ENCODE measurements at places on chromosomes 4 and X. TPM values are rescaled to one million over a fixed set of nuclear protein-coding genes. Genes with fewer than 3 reads are reported as not detected.

The ANKRD50 gene
- 21.5 TPM for total RNA-seq

The TLR1 gene
- total RNA-seq, result 1.7 TPM

The GYG2 gene
- total RNA-seq, result under 0.01 TPM

The IL2 gene
- not detected for total RNA-seq

The SPIN2A gene
- total RNA-seq, result 0.44 TPM

The PPBP gene
- total RNA-seq, result not detected

The COX7B2 gene
- not detected for total RNA-seq

The FGFBP2 gene
- total RNA-seq, result not detected

The BMX gene
- 58.3 TPM for total RNA-seq

The APOOL gene
- total RNA-seq, result 3.1 TPM

The CPLX1 gene
- 0.50 TPM for total RNA-seq

The PCGF3 gene
- total RNA-seq, result 32.2 TPM

The NAT8L gene
- total RNA-seq, result under 0.01 TPM

The CTAG1A gene
- not detected for total RNA-seq

The TEX13B gene
- not detected for total RNA-seq

The CT45A5 gene
- total RNA-seq, result not detected

The MTCP1 gene
- total RNA-seq, result 16.2 TPM

The KLHL13 gene
- total RNA-seq, result 0.82 TPM

The NSUN7 gene
- total RNA-seq, result under 0.01 TPM

The MAGEB4 gene
- total RNA-seq, result not detected

The ADRA2C gene
- 0.31 TPM for total RNA-seq

The PAGE2B gene
- total RNA-seq, result not detected

The MORF4L2 gene
- 375 TPM for total RNA-seq

The OCRL gene
- total RNA-seq, result 20.0 TPM

The ARMCX4 gene
- 9.9 TPM for total RNA-seq

The TCP11X2 gene
- not detected for total RNA-seq

The LSM6 gene
- 28.2 TPM for total RNA-seq

The SERTM2 gene
- total RNA-seq, result not detected

The ADH1C gene
- not detected for total RNA-seq

The LIMCH1 gene
- 57.3 TPM for total RNA-seq

The CT47A7 gene
- total RNA-seq, result not detected

The NWD2 gene
- total RNA-seq, result not detected

The SMARCA5 gene
- total RNA-seq, result 63.6 TPM

The PCSK1N gene
- not detected for total RNA-seq

The H2BW2 gene
- total RNA-seq, result not detected

The ENOX2 gene
- 14.2 TPM for total RNA-seq

The SSX2B gene
- total RNA-seq, result not detected

The RAI2 gene
- total RNA-seq, result 1.6 TPM

The IL21 gene
- total RNA-seq, result not detected

The CXCL11 gene
- total RNA-seq, result 5.7 TPM

The INTU gene
- 5.5 TPM for total RNA-seq

The PABPC1L2A gene
- not detected for total RNA-seq

The DLG3 gene
- total RNA-seq, result 0.32 TPM

The CABS1 gene
- total RNA-seq, result not detected

The GLRB gene
- total RNA-seq, result 42.8 TPM

The BTK gene
- total RNA-seq, result not detected

The AMTN gene
- not detected for total RNA-seq

The UNC5C gene
- total RNA-seq, result 0.13 TPM

The DDX3X gene
- 453 TPM for total RNA-seq

Data from bladder microvascular endothelial cell (primary cell).